ENCODE measurements at places on chromosomes 4 and X. TPM values are rescaled to one million over a fixed set of nuclear protein-coding genes. Genes with fewer than 3 reads are reported as not detected.

DNA sequence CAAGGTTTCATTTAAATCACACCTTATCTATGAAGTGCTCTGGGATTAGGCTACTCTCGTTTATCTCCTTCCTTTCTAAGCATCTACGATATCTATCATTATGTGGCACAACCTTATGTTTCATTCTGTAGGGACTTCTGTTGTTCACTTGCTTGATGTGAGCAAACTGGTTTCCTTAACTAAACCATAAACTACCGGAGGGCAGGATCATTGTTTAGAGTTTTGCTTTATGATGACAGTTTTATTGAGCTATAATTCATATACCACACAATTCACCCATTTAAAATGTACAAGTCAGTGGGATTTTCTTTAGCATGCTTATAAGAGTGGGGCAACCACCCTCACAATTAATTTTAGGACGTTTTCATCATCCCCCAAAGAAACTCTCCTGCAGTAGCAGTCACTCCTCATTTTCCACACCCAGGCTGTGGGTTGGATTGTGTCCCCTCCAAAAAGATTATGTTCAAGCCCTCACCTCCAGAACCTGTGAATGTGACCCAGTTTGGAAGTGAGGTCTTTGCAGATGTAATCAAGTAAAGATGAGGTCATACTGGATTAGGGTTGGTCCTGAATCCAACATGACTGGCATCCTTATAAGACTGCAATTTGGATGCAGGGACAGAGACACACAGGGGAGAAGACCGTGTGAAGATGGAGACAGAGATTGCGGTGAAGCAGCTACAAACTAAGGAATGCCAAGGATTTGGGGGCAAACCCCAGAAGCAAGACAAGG lies 42.1 kb upstream of the SH3RF1 start:
- no peak for DNase-seq

DNA sequence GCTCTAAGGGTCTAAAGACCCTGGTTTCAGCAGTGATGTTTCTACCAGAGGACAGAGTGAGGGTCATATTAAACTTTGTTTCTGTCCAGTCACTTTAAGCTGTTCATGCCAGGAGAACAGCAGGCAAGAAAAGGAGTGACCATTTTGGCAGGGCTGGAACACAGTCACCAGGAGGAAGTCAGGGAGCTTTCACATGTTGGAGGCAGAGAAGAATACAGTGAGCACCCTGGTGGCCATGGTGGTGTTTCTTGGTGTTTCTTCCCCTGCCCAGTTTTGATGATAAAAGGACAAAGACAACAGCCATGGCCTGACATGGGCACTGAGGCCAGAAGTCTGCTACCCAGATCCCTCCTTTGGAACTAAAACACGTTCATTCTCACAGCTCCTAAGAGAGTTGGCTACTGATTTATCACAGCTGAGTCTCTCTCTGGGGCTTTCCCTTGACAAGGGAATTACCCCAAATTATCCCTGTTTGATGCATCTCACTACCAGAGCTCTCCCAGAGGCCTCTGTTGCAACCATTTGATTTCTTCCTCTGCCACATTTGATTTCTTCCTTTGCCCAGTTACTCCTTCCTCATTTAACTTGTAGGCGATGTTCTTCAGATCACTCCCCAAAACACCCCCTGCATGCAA lies 106.4 kb upstream of the NWD2 start:
- no peak for DNase-seq

The CORIN gene
- total RNA-seq, result 1.9 TPM

The USP17L11 gene
- total RNA-seq, result not detected

DNA sequence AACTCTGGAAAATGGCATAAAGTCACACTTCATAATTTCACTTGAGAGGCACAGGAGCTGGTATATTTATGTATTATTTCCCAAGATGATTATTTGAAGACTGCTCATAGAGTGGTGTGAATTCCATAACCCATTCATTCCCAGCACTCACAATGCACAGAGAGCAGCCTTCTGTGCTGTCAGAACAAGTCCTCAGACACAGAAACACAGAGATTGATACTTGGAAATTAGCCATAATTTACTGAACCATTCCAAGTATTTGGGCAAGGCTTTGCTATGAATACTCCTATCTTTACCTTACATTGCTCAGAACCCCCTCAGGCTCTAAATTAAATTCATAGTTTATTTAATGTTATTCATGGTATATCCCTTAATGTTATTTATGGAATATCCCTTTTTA lies 53.6 kb downstream of the PABPC4L start:
- no peak for DNase-seq

The WDR17 gene
- total RNA-seq, result 3.8 TPM

The FRAS1 gene
- not detected for total RNA-seq

DNA sequence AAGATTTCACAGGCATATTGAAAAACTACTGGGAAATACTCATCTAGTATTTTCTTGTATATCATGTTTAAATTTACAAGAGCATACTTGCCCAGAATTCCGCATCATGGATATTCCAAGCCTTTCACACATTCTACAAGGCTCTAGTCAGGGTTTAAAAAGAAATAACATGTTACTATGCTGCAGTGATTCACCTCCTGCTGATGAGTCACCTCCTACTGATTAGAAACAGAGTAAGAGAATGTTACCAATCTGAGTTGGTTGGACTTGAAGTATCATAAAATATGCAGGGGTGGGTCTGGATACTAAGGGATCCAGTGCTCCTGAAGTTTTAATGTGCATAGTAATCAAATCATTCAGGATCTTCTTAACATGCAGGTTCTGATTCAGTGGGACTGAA lies 192.0 kb upstream of the ANK2 start:
- no peak for DNase-seq

DNA sequence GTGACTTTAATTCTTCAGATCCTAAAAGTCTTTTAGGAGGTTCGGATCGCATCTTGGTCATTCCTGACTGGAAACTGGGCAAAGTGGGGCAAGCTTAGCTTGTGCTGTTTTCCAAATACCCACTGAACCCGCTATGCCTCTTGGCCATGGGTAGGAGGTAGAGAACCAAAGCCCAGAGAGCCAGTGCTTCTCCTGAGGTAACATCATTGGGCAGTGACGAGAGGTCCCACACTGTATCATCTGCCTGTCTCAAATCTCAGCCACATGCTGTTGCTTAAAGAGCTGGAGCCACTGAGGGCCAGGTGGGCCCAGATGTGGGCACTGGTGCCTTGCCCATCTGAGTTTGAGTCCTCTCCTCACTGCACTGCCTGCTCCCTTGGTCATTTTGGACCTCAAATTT lies 68.2 kb downstream of the SLC2A9 start:
- no peak for DNase-seq

The RTL9 gene
- total RNA-seq, result not detected

The ENPP6 gene
- not detected for total RNA-seq

DNA sequence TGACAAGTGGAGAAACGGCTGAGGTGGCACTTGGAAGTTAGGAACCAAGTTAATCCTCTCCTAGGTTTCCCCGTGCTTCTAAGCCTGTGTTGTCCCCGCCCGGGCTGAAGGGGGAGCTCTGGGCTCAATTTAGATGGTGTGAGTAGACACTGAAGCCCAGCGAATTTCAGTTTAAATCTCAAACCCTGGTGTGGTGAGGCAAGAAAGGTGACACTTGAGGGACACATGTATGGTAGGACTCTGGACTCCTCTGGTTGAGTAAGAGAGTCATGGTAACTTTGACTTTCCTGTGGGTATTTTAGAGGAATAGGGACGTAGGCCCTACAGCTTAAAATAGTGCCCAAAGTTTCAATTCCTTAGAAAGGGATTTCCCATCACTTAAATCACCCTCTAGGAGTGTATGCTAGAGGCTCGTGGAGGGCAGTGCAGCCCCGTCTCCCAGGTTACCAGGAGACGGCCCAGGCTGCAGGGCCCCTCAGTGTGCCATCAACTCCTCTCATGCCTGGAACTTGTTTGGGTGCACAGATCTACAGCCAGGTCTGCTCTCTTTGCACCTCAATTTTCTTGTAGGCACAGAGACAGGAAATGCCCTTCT lies 24.0 kb downstream of the HAND2 start:
- DNase-seq, result peak; percentile 81

- DNase-seq, result no peak
These were observed 75.9 kb upstream of the RPL34 start for GRCh38 chr4:108544481-108544880.

Measured in Karpas-422 (cell line).